Activated gamma-delta T cell treated with Interleukin-2 at 50 U/mL for 16 hours (primary cell): ENCODE measurements at places on chromosomes 1 and 21.

GRCh38 chr1:94178901-94179300, 58.0 kb upstream of the ABCA4 start:
- DNase-seq = no peak

GRCh38 chr1:36924282-36924811, 110.0 kb downstream of the GRIK3 start:
- DNase-seq = peak; percentile 26

DNA sequence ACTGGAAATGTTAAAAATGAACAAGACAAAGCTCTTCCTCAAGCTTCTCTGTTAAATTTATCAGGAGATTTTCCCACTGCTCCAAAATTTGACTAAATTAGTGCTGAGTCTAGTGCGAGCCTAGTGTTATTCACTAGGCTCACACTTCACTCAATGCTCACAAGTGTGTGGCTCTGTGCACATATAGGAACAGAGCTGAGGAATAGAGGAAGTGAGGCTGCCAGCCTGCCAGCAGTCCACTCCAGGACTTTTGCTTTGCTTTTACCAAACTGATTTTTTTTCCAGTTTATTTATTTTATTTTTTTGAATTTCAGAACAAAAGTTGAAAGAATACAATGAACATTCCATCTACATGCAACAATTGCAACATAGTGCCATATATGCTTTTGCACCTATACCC, 87.2 kb downstream of the VAV3 start:
- no peak for DNase-seq

DNA sequence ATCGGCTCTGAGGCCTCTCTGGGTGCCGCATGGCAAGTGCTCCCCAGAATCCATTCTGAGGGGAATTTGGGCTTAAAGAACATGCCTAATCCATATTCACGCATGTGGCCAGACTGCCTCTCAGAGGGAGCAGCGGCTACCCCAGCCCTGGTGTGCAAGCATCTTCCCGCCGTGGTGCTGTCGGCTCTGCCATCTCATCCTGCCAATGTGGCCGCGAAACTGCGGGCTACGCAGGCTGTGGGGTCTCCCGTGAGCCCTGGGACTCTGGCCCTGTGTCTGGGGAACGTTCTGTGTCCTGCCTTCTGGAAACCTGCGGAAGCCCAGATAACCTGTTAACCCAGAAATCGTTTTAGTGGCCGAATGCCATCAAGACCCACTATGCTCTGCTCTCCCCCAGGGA, 60.7 kb downstream of the SLC19A1 start:
- no peak for DNase-seq

- DNase-seq = no peak
Observed at GRCh38 chr1:243266231-243266630, 10.4 kb downstream of the SDCCAG8 start.

- no peak for DNase-seq
Observed at GRCh38 chr1:105087506-105087905, 1337.8 kb downstream of the AMY1C start.

- no peak for DNase-seq
Observed at GRCh38 chr1:238141353-238141752, 250.6 kb upstream of the ZP4 start.

DNA sequence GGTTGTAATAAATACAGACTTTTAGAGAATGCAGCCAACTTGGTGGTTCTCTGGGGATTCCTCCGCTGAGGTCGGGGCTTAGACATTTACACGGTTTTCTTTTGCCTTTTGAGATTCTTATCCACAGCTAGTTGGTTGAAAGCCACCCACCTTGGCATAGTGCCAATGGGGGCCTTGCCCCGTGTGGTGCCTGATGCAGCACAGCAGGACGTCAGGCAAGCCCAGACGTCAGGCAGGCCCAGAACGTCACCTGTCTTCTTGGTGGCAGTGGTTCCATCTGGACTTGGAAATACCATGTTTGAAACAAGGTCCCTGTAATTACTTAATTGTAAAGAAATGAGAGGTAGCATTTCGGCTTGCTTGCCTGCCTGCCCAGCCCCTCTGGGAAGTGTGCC, 78.5 kb downstream of the GALNT2 start:
- peak; percentile 29 for DNase-seq
